ENCODE measurements at places on chromosomes 12 and 14.

DNA sequence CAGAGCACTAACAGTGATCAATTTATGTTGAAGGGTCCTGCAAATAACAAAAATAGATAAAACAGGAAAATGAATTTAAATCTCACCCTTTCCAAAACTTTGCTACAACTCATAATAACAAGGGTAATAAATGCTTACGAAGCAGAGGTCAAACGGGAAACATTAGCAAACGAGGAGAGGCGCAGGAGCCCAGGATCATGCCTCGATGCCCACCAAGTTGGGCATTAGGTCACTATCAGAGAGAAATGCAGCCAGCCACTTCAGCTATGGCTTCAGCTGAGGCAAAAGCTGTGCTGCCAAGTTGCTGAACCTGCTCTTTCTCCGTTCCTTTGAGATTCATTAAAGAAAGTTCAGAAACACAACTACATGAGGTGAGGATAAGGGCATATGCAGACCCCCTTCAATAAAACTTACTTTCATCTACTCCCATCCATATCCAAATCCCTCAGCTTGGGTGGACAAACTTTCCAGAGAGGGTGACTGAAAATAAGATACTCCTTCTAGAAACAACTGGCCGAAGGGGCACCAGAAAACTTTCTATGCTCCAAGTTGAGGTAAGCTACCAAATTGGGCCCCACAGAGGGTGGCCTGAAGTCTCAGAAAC lies 7.9 kb downstream of the NKX2-1 start:
- DNase-seq, result no peak

DNA sequence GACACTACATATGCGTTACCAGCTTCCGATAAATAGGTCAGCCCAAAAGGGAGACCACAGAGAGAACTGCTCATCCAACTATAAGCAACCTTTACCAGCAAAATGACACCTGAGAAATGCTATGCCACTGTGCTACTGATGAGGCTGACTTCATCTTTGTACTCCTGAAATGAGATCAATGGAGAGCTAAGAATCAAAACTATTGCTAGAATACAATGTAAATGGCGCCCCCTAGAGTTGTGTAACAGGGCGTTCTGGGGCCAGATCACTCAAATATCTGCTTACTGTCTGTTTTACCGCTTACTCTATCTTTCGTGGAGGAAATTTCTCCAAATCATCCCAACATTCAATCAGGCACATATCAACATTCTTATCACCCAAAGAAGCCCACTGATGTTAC lies 4.6 kb downstream of the ZNF384 start:
- DNase-seq, result no peak

DNA sequence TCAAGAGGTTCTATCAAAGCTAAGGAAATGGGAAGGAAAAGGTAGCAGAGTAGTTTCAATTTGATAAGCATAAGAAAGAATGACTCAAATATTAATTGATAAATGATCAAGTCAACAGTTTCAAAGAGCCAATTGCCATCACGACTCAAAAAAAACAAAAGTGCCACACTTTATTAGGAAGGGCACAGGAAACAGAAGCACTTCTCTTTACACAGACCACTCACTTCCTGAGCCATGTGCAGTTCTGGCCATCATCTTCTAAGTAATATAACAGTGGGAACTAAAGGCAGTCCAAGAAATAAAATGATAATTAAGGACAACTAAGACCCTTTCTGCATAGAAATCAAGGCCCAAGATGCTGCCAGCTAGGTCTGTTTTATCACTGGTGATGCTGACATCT lies 13.2 kb downstream of the TM7SF3 start:
- no peak for DNase-seq

DNA sequence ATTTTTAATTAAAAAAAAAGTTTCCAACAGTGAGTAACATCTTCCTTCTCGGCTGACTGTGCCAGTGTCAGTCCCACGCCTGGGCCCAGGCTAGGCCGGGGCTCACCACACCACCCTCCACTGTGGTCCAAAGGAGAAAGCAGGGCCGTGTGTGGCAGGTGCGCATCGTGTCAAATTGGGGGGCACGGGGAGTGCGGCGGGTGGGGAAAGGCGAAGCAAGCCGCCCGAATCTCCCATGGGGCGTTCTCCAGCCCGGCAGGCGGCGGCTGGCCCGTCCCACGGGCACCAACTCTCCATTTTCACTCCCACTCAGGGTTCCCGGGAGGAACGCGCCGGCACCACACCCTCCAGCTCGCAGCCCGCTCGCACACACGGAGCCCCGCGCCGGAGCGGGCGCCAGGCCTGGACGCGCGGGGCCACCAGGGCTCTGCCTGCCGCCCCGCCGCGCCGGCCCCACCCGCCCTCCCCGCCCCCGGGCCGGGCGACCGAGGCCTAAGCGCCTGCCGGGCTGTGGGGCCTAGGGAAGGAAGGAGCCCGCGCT lies 604 bp downstream of the EEA1 start:
- DNase-seq, result no peak

GRCh38 chr14:104200106-104200505 lies 61.7 kb downstream of the KIF26A start:
- no peak for DNase-seq

DNA sequence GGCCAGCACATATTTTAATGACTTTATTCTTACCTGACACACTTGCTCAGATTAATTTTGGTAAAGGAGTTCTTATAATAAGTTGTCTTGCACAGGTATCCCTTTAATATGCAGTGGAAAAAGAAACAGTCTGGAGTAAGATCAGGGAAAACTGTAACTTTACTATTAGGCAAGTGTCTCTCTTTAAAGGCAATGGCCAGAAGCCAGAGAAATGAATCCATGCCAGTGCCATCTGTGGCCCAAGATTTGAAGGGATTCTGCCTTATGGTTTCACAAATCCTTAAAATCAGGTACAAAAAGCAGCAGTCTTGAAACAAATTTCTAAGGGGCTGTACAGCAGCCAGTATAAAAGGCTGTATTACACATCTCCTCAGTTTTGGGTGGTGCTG lies 22.4 kb downstream of the NFYB start:
- DNase-seq, result no peak

GRCh38 chr12:7096006-7096932 lies 4.0 kb upstream of the C1R start:
- DNase-seq, result no peak

DNA sequence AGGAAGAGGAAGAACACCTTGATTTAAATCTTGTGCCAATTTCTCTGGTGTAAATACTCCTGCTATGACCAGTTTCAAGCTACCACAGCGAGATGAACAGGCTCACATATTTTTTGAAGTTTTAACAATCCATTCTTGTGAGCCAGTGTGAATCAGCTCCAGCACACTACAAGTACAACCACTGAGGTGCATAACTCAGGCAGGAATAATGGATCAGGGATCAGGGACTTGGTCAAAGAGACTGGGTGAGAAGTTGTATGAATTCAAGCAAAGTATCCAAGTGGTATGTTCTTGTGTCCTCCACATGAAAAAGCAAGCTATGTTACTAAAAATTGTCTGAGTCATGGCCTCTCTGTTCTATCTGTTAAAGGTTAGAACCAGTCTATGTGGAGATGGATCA lies 35.2 kb upstream of the KITLG start:
- DNase-seq, result no peak

GRCh38 chr12:15801770-15802744 lies 12.9 kb upstream of the EPS8 start:
- DNase-seq, result no peak

DNA sequence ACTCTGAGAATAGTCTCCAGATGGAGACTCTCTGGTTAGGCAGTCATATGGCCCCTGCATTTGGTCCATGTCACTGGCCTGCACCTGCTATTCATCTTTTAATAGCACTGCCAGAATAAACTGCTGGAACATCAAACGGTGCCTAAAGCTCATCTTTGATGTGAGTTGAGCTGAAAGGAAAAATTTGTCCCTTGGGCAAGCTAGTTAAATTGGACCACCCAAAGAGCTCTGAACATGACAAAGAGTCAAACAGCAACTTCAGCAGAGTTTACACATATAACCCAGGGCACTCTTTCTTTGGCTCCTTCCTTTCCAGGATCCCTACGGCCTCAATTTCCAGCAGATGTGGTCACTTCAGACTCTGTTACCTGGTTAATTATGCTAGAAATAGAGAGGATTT lies 269.9 kb downstream of the RPL10L start:
- no peak for DNase-seq

- no peak for DNase-seq
These were observed 121.1 kb downstream of the PLXNC1 start for GRCh38 chr12:94269316-94269999.

DNA sequence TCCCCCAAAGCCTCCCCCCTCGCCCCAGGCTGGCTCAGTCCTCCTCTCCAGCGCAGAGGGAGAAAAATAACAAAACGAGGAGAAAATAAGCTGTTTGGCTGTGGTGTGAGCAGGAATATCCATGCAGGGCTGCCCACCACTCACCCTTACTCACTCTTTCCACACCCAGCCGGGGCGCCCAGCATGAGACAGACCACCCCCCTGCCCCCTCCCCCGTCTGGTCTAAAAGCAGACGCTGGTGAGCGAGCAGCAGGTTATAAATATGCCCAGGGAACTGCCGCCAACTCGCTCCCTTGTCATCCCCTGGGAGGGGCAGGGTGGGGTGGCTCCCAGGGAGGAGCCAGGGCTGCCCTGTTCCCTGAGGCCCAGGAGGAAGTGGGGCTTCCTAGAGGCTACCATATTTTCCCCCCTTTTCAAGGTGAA lies 7.4 kb downstream of the WNT1 start:
- no peak for DNase-seq

GRCh38 chr12:52358575-52359350 lies 8.5 kb downstream of the KRT85 start:
- DNase-seq, result no peak

DNA sequence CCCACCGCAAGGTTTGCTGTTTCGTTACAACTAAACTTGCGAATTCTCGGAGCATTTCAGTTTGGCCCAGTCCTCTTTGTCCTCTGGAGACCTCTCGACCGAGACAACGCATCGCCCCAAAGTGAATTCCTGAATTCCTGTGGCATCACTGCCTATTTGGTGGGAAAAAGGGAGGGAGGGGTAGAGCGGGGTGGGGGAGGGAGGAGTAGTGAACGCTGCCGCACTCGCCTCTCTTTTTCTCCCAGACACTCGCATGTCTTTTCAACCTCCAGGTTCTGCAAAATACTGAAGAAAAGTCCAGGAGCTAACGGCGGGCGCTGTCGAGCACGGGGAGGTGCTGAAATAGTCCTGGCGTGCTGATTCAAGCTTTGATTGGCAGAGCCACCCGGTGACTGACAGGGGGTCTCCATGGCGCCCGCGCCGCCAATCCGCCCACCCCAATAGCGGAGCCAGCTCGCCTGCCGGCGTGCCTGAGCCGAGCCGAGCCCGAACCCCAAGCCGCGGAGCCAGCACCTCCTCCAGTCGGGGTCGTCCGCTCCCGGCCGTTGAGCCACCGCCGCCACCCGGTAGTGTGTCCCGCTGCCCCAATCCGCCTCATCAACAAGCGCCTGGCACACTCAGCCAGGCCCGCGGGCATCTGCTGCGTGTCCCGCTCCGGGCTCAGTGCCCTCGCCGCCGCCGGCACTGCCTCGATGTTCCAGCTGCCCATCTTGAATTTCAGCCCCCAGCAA lies at the start of gene SIX6:
Gene SIX6 (plus strand): TSS at position 440 of the 731 bp plus-strand sequence. CDS start 253 bp downstream, at position 693.
- no peak for DNase-seq

- DNase-seq, result no peak
These were observed 105.6 kb downstream of the PTPRO start for GRCh38 chr12:15427913-15428312.

DNA sequence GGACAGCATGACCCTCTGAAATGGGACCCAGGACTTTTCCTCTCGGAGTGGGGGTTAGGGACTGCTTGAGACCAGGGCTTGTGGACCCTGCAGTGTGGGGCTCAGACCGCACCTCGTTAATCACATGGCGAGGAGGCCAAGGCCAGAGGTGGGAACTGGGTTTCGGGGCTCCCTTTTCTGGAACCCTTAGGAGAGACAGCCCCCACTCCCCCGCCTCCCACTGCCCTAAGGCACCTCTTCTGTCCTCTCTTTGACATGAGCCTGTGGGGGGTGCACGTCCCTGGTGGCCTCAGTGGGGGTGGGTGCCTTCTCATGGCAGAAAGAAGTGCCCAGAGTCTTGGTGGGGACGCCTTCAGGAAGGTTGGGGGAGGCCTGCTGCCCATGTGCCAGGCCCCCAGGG lies 24.3 kb downstream of the RTL1 start:
- DNase-seq, result no peak

DNA sequence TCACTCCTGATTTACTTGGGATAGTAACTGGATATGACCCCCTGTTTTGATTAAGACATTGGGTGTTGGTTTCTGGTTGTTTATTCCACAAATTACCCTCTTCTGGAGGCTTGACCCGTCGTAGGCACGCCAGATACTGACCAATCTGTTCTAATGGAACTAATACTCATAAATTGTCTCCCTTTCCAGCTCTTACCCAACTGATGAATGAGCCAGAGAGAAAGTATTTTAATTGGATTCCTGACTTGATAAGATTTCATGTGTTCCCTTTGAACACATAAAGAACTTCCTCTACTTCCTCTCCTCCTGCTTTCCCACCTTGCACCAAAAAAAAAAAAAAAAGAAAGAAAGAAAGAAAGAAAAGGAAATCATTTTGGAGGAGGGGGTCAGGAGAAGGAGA lies 340.9 kb downstream of the PCNX1 start:
- no peak for DNase-seq

Measured in HuH-7 (cell line).